ENCODE measurements at places on chromosomes 3 and 15. TPM values are rescaled to one million over a fixed set of nuclear protein-coding genes. Genes with fewer than 3 reads are reported as not detected.

MOBP gene
- total RNA-seq = not detected

IQCF5 gene
- total RNA-seq = not detected

HRH1 gene
- total RNA-seq = 0.12 TPM

ROPN1 gene
- total RNA-seq = not detected

STRA6 gene
- total RNA-seq = 0.17 TPM

ARGFX gene
- total RNA-seq = not detected

PIK3CA gene
- 25.1 TPM for total RNA-seq

LRRIQ4 gene
- total RNA-seq = not detected

CADM2 gene
- not detected for total RNA-seq

TRIM42 gene
- total RNA-seq = not detected

UCN2 gene
- not detected for total RNA-seq

ADAMTSL3 gene
- total RNA-seq = not detected

ANKRD34C gene
- total RNA-seq = not detected

VILL gene
- 18.4 TPM for total RNA-seq

TMEM212 gene
- not detected for total RNA-seq

SRP14 gene
- total RNA-seq = 152 TPM

PHLDB2 gene
- 2.8 TPM for total RNA-seq

TMCC1 gene
- total RNA-seq = 24.9 TPM

TPRG1 gene
- 2.9 TPM for total RNA-seq

CDHR4 gene
- 0.22 TPM for total RNA-seq

CCDC54 gene
- total RNA-seq = not detected

TNNC1 gene
- 0.74 TPM for total RNA-seq

PRTG gene
- total RNA-seq = not detected

SHC4 gene
- total RNA-seq = 1.6 TPM

NR2F2 gene
- not detected for total RNA-seq

APBA2 gene
- total RNA-seq = 4.4 TPM

COL6A5 gene
- 0.15 TPM for total RNA-seq

ANKUB1 gene
- not detected for total RNA-seq

SMCO1 gene
- not detected for total RNA-seq

MCF2L2 gene
- total RNA-seq = 3.9 TPM

RPS17 gene
- total RNA-seq = 1,668 TPM

PRR20G gene
- not detected for total RNA-seq

IL20RB gene
- 2.0 TPM for total RNA-seq

PAK6 gene
- total RNA-seq = 0.22 TPM

EXD1 gene
- total RNA-seq = not detected

FBXL2 gene
- not detected for total RNA-seq
